ENCODE measurements at places on chromosomes 2 and 18.

DNA sequence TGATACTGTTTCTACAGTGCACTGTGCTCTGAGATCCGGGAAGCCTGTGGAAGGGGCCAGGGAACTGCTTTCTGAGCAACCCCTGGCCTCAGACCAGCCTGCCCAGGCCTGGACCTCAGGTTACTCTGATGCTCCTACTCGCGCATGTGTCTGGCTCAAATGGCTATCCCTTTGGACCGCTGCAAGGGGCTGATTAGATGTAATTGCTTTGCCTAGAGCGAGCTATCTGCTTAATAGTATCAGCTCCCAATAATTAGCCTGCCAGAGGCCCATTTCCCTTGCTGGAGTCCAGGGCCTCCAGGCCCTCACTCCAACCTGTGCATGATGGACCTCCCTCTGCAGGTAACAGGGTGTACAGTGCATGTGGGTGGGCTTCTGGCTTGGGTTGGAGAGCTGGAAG, 7.2 kb upstream of the KCNK3 start:
- DNase-seq, result no peak

- no peak for DNase-seq
Observed at GRCh38 chr2:160305081-160305750, 105.1 kb upstream of the ITGB6 start.

DNA sequence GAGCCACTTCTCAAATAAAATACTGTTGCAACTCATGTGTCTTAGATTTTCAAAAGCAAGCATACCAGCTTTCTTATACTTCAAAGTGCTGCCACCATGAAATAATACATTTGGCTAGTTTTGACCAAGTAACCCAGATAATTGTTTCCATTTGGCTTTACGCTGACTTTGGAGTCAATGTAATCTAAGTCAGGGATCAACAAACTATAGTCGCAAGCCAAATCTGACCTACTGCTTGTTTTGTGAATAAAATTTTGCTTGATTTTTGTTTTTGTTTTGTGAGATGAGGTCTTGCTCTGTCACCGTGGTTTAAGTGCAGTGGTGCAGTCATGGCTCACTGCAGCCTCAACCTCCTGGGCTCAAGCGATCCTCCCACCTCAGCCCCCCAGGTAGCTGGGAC, 65.0 kb downstream of the OXER1 start:
- no peak for DNase-seq

GRCh38 chr2:49122107-49122506, 32.2 kb downstream of the FSHR start:
- no peak for DNase-seq

DNA sequence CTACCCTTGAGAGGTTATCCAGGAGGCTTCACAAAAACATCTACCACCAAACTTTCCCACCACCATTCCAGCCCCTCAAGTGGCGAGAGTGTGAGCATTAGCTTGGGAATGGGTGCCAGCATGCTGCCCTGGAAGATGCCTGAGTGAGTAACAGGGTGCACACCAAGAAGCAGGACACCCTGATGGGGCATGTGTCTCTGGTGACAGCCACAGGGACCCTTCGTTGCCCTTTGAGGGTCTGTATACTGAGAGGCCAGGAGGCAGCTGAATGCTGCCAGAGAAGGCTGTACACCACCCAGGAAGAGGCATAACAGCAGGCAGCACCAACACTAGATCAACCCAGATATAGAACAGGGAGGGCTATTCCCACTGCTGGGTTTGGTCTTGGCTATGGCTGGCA, 233.6 kb upstream of the THSD7B start:
- no peak for DNase-seq

- DNase-seq, result no peak
Observed at GRCh38 chr2:162113776-162114168, 38.3 kb downstream of the GCG start.

DNA sequence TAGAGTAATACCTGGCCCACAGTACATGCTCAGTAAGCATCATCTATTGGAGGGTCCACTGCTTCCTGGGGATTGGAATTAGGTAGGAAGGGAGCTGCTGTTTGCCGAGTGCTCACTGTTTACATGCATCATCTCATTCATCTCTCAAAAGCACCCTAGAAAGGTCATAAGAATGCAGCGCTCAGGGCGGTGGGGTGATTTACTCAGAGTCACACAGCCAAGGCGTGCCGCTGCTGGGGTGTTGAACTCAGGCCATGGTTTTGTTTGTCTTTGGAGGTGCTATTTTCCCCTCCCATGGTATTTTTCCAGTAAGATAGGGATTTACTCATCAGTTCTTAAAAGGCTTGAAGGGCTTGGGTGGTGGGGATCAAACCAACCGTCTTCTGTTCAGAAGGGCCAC, 227.5 kb downstream of the LDLRAD4 start:
- DNase-seq, result no peak

DNA sequence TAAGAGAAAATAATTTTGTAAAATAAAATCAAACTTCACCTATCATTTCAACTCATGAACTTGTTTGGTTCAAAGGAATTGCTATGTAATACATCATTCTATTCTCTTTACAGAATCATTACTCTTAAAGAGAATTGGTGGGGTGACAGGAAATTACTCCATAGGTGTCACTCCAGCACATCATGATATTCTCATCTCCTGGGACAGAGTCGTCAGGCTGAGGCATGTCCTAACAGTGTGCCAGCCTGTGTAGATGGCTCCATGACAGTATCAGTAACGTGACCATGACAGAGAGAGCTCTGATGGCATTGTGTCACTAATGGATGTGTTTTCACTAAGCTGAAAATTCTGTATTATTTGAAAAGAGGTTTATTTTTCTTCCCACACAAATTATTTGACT, 13.9 kb downstream of the SPATS2L start:
- DNase-seq, result no peak

DNA sequence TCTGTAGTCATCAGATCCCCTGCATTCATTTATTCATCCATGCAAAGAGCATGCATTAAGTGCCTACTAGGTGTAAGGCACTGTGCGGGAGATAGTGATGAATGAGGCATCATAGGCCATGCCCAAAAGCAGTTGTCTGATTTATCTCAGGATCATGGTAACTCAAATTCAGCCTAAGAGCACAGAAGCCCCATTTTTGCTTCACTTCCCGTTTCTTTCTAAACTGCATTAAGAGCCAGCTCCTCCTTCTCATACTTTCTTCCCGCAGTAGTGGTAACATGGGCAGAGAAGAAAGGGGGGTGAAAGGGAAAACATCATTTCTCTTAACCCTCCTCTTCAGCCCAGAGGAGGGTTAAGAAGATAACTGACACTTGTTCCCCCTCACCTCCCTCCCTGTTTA, 2.9 kb downstream of the GPR45 start:
- DNase-seq, result no peak

GRCh38 chr2:95077861-95078603, 43.6 kb downstream of the MRPS5 start:
- no peak for DNase-seq

DNA sequence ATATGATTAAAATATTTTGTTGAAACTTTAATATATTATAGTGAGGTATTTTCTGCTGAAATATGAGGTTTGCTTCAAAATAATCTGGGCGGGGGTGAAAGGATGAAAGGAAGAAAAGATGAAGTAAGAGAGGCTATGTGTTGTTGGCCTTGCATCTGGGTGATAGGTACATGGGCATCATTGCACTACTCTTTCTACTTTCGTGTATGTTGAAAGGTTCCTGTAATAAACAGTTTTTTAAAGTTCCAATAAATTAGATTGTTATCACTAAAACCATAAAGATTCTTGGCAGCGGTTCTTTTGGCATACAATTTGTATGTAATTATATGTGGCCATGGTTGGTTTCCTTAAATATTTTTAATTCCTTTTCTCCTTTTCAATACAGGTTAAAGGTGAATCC, 23.6 kb upstream of the MSH2 start:
- no peak for DNase-seq

GRCh38 chr2:83282043-83282795, 1176.9 kb downstream of the SUCLG1 start:
- no peak for DNase-seq
